ENCODE measurements at places on chromosomes 3 and 15. TPM values are rescaled to one million over a fixed set of nuclear protein-coding genes. Genes with fewer than 3 reads are reported as not detected.

The CIAO2A gene
- 139 TPM for total RNA-seq

DNA sequence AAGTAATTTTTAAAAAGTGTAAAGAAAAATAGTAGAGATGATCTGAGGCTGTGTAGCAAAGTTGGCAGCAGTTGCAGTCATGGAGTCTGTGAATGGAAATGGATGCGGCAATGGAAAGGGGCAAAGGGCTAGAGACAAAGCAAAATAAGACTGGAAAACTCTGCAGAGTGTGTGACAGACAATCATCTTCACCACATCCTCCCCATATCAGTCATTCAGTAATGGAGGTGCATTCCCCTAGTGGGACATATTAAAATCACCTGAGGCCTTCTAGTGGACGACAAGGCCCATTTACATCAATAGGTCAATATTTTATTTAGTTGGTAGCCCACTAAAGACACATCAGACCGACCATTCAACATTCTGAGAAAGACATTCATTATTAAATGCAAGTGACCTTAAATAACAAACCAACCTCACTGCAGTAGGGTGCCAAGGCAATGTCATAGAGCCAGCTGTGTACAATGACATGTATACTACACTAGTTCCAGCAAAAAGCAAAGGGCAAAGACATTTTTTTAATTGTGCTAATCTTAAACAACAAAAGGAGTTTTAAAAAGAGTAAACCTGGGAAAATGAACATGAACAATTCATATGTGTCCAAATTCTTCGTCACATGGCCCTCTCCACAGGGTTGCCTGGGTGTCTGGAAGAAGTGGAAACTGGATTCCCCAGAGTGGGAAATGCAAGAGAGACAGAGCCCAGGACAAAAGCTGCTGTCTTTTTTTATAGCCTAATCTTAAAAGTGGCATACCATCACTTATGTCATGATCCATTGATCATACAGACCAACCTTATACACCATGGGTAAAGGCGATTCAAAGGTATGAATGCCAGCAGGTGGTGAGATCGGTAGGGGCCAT is 15.6 kb upstream of the RAP2B start:
- DNase-seq, result no peak

GRCh38 chr15:20357481-20358065 is 184.0 kb downstream of the GOLGA6L6 start:
- DNase-seq, result no peak

DNA sequence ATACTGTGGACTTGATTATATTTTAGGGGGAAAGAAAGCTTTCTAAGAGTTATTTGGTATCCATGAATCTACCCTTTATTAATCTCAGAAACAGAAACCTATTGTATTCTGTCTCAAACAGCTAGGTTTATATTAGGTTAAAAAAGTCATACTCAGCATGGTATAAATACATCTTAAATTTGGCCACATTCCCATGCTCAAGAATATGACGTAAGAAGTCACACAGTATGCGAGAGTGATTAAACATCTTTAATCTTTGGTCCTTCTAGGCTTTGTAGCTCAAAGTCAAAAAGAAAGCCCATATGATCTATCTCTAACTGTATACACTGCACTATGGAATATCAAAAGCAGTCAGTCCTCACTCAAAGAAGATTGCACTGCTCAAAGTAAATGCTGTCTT is 131.4 kb downstream of the EPHA3 start:
- no peak for DNase-seq

GRCh38 chr3:31610700-31611275 is 78.1 kb downstream of the STT3B start:
- peak; percentile 31 for DNase-seq

DNA sequence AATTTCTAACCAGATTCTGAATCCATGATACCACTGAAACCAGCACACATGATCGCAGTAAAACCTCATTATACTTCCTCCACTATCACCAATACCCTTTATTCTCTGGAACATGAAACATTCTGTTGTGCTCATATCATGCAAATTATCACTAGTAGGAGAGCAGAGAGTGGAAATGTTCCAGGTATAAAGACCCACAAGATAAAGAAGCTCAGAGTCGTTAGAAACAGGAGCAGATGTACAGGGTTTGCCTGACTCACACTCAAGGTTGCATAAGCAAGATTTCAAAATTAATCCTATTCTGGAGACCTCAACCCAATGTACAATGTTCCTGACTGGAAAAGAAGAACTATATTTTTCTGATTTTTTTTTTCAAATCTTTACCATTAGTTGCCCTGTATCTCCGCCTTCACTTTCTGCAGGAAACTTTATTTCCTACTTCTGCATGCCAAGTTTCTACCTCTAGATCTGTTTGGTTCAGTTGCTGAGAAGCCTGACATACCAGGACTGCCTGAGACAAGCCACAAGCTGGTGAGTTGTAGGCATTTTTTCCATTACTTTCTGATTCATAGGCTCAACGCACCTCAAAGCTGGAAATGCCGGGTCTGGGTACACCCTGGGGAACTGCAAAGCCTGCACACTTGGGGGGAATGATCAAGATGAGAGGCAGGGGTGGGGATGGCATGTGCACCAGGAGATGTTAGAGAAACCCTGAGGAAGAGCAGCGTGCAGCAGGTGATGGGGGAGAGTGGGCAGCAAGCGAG is at the start of gene CCR2:
Gene CCR2 (plus strand): TSS at position 465 of the 764 bp plus-strand sequence. CDS start 3,417 bp downstream, outside the sequence.
- DNase-seq, result no peak

- no peak for DNase-seq
These were observed 260.1 kb downstream of the OXSM start for GRCh38 chr3:26049951-26050350.

The ATP13A4 gene
- total RNA-seq, result not detected

- no peak for DNase-seq
These were observed 85.6 kb upstream of the DNAJC19 start for GRCh38 chr3:181075098-181075497.

DNA sequence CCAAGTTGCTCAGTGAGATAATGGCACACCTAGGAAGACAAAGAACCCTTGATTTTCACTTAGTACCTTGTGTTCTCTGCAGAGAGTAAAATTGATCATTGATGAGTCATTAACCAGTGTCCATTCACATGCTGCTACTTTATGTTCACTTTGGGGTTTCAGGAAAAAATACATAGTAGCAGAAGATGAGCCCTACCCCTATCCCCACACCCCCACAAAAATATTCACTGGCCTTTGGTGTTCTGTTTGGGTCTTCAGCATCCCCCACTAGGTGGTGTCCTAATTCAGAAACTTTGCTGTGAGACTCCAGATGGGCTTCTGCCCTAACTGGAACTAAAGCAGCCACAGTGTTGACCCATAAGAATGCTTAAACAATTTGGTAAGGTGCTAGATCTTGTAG is 178.8 kb downstream of the KLHL25 start:
- no peak for DNase-seq

DNA sequence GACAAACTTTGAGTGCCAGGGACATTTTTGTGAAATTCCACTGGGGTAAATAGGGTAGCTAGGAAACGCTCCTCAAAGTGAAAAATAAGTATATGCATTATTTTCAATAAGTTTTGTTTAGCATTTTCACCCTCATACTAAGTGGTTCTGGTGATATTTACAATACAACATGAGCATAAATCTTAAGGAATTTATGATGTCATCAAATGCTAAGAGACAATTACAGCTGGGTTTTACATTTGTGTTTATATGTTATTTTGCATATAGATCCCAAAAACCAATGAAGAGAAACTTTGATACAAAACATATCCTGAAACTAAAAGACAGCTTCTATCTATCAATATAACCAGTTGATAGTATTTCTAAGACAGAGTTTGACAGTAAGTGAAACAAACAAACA is 323.1 kb downstream of the ZBTB20 start:
- no peak for DNase-seq

GRCh38 chr15:63436872-63437375 is 55.3 kb upstream of the CA12 start:
- DNase-seq, result peak; percentile 23

DNA sequence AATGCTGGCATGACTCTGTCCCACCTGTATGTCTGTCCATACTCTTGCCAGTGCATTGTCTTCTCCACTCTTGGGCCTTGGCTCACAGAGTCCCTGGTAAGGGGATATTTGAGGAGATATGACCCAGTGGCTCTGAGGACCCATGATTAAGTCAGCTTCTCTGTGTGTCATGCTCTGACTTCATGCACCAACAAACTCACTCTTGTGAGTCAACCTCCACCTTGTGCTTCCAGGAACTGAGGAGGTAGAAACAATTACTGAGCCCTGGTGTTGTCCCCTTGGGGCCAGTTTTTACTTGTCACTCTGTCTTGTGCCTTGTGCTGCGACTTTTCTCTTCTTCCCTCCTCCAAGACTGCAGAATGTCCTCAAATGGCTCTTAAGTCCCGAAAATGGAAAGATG is 127.1 kb downstream of the ABHD5 start:
- peak; percentile 28 for DNase-seq

DNA sequence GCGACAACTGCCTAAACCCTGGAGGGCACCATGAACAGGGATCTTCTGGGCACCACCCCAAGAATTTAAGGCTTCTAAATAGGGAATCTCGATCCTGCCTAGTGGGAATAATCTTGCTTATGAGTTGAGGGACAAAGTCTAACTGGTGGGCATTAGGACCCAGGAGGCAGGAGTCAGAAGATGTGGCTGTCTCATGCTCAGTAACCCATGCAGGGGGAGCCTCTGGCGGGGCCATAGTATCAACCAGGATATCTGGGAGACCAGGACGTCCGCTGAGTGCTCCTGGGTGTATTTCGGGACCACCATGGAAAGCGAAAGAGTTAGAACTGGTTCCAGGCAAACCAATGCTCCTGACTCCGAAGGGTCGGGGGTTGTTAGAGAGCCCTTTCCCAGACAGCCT is 356.1 kb downstream of the OTOL1 start:
- DNase-seq, result no peak

The IL12A gene
- total RNA-seq, result 3.9 TPM

DNA sequence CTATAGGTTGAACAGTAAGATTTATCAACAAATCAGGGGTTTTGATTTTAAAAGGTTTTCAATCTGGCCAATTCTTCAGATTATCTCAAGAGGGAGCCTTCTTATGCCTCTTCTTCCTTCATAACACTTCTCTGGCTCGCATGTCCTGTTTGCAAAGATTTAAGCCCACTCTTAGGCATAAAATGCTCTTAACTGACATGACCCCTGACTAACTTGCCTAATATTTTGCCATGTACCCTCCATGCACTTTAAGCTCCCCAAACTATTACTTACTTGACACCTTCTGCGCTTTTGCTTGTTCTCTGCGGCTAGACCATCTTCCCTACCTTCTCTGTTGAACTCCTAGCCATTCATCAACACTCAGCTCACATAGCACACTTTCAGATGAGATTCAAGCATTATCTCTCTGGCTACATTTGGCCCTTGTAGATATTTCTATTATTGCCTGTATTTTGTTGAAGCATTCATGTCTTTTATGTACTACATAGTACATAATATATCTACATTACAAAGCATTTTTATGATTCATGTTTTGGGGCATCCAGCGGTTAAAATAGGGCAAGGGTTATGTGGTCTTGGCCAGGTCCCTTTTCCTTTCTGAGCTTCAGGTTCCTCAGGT is 1.0 kb upstream of the ARIH1 start:
- peak; percentile 53 for DNase-seq

DNA sequence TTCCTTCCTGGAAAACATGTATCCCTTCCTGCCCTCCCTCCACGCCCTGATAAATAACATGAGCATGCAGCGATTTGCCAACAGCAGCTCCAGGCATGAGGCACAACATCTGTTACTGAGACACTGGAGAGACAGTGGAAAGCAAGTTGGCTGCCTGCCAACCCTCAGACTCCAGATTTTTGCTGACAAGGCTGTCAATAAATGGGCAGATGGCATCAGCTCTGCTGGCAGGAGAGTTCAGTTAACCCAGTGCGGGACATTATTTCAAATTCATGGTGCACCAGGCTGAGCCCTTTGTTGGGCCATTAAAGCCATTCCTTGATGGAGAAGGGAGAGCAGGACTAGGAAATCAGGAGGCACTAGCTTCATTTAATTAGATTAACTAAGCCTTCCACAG is 293.3 kb downstream of the MEX3B start:
- no peak for DNase-seq

The ZNF80 gene
- total RNA-seq, result not detected
